ENCODE measurements at places on chromosomes 1 and 21. TPM values are rescaled to one million over a fixed set of nuclear protein-coding genes. Genes with fewer than 3 reads are reported as not detected.

TNNI3K gene
- 0.67 TPM for total RNA-seq

KRTAP12-2 gene
- total RNA-seq: not detected

HEYL gene
- not detected for total RNA-seq

KRTAP19-4 gene
- not detected for total RNA-seq

DCDC2B gene
- total RNA-seq: 0.22 TPM

S100A7A gene
- total RNA-seq: not detected

C8A gene
- not detected for total RNA-seq

VWA5B1 gene
- total RNA-seq: not detected

HES3 gene
- total RNA-seq: not detected

GNB1 gene
- total RNA-seq: 353 TPM

BRINP3 gene
- not detected for total RNA-seq

NBPF12 gene
- 22.9 TPM for total RNA-seq

RCC2 gene
- total RNA-seq: 106 TPM

VAMP4 gene
- total RNA-seq: 20.8 TPM

DNA sequence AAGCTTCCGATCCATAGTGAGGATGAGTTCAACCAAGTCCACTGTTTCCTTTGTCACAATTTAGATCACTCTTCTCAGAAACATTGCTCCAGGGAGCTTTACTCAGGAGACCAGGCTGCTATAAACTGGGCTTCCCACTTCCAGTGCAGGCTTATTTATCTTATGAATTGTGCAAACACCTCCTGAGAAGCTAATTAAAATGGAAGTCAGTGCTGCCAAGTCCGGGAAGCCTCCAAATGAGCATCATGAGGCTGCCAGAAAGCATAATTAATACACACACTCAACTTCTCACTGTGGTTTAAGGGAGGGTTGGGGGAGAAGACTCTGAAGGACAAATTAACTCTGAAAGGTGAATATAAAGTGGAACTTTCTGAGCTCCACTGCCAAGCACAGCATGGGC, 145.0 kb upstream of the SGIP1 start:
- DNase-seq: no peak

GRCh38 chr1:28775121-28775942, 36.6 kb upstream of the OPRD1 start:
- DNase-seq: peak; percentile 78

- no peak for DNase-seq
Observed at GRCh38 chr21:41630917-41631316, 123.0 kb upstream of the TMPRSS2 start.

DNA sequence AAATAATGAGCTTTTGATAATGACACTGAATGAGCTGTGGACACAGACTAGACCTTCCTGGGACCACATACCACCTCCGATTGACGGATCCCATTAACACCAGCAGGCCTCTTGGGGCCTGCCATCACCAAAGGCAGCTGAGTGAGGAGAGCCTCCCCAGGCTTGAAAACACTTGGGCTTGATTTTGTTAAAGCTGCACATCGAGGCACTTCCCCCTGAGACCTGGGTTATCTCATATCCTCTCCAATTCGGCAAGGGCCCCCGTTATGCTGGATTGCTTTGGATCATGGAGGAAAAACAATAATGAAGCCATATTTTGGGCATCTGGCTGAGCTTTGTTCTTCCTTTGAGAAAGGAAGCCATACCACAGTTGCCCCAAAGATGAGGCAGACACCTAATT, 143.0 kb downstream of the AJAP1 start:
- no peak for DNase-seq

- no peak for DNase-seq
Observed at GRCh38 chr21:45093035-45093532, 18.7 kb downstream of the ADARB1 start.

DNA sequence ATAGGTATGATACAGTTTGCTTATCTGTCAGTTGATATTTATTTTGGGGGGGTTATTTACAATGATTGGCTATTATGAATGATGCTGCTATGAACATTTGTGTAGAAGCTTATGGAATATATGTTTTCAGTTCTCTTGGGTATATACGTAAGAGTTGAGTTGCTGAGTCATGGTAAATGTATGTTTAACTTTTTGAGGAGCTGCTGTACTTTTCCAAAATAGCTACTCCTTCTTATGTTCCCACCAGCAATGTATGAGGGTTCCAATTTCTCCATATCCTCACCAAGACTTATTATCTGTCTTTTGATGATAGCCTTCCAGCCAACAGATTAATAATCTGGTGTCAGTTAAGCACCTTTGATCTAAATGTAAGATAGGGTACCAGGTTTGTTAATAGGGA, 11.9 kb downstream of the SOAT1 start:
- no peak for DNase-seq

DNA sequence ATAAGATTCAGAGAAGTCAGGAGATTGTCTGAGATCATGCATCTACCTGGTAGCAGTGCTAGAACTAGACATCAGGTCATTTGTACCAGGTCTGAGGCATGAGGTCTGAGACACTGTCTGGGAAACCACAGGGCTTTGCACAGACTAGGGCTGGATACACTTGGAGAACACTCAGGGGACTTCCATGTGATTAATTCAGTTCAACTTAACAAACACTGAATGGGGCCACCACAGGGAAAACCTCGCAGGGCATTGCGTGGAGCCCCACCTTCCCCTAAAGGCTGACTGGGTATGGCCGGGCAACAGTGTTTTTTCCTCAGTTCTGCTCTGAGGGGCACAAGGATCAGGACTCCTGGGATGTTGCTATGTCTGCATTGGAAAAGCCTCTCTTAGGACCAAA, 86.5 kb upstream of the WARS2 start:
- no peak for DNase-seq

DNA sequence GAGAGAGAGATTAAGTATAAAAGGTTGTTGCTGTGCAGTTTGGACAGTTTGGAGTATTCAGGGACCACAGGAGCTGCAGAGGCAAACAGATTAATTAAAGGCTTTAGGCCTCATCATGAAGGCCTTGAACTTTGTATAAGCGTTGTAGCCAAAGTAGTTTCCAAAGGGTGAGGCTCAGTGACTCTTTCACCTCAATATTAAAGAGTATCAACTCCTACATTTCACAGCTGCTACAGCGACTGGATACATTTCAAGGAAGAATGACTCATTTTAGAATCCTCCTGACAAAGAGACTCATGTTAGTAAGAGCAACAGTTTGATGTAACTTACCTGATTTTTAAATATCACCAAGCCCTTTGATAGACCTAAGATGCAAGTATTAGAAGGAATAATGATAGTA, 355.5 kb downstream of the HLX start:
- no peak for DNase-seq

- no peak for DNase-seq
Observed at GRCh38 chr1:163770265-163770664, 448.5 kb downstream of the NUF2 start.

DNA sequence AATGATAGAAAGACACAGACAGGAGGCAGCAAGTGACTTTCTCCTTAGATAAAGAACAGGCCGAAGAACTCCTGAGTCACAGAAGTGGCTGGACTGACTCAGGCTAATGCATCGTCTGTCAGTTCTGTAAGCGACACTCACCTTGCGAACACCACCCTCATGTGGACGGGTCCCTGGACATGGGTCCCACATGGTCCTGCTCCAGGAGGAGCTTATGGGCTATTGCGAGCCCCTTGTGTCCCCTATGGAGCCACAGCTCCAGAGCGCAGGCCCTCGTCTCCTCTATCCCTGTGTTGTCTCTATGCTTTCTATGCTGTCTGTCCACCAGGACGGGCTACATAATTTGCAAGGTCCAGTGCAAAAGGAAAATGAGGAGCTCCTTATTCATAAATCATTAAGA, 85.8 kb downstream of the TRABD2B start:
- no peak for DNase-seq

DNA sequence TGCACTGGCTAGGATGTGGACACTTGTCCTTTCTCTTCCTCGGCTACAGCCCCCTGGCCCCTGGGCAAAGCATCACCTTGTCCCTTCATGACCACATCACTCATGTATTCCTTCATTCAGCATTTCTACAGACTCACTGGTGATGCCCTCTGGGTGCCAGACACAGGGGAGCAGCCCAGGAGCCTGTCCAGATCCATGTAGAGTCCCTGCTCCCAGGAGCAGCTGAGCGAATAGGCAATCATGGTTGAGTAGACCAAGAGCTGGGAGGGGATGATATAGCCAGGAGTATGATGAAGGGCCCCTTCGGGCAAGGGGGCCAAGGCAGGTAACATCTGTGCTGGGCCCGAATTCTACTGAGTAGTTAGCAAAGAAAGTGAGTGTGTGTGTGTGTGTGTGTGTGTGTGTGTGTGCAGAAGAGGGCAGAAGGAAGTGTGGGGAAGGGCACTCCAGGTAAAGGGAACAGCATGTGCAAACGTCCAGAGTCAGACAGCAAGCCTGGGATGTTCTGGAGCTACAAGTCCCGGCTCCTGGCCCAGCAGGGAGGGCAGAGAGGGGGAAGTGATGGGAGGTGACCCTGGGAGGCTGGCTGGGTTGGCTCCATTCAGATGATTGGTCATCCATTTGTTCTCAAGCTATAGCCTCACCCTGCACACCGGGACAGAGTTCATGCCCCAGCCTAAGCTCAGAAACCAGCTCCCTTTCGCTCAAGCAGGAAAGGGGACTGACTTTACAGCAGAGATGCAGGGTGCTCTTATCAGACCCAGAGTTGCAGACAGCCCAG, 21.0 kb upstream of the PIK3CD start:
- DNase-seq: peak; percentile 51

DNA sequence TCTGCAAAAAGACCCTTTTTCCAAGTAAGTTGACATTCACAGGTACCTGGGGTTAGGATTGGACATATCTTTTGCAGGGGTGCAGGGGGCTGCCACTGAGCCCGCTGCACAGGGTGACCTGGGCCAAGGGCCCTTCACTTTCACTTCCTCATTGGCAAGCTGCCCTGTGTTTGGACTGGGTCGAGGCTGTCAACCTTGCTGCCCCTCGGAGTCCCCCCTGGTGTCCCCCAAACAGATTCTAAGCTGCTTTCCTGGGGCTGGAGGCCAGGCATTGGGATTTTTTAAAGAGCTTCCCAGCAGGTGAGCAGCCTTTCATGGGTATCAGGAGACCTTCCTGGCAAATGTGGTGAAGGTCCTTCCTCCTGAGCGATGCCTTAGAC, 7.9 kb upstream of the UMODL1 start:
- DNase-seq: peak; percentile 48

- DNase-seq: no peak
Observed at GRCh38 chr1:53246261-53247134, 8.2 kb upstream of the MAGOH start.

- DNase-seq: no peak
Observed at GRCh38 chr1:182149411-182149965, 88.0 kb upstream of the ZNF648 start.

- DNase-seq: no peak
Observed at GRCh38 chr1:236864996-236865817, 70.1 kb downstream of the MTR start.

- no peak for DNase-seq
Observed at GRCh38 chr21:25788677-25789076, 53.9 kb downstream of the GABPA start.

- no peak for DNase-seq
Observed at GRCh38 chr21:22476214-22476613, 1478.0 kb downstream of the NCAM2 start.

- DNase-seq: no peak
Observed at GRCh38 chr1:36508257-36508656, 25.5 kb upstream of the CSF3R start.

- DNase-seq: no peak
Observed at GRCh38 chr21:45411810-45412206, 6.8 kb downstream of the COL18A1 start.

DNA sequence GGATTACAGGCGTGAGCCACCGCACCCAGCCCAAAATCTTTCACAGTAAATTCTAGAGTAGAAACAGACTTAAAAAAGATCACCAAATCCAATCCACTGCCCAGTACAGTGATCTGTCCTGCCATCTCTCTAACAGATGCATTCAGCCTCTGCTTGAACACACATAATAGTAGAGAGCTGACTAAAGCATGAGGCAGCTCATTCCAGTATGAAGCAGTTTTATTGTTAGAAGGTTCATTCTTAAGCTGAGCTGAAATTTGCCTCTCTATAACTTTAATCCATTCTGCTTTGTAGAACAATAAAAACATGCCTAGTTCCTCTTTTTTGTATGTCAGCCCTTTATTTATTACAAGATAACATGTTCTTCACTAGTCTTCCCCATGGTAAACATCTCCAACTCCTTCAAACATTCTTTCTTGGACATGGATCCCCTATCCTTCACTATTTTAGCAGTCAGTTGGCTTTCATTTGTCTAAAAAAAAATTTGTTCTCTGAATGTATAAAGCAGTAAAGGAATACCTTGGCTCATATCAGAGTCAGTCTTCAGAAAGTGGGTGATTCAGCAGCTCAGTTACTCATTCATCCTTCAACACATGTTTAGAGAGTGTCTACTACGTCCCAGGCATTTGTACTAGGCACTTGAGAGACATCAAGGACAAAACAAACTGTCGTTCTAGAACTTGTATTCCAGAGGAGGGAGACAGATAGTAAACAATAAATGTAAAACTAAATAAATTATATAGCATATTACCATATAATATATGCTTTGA, 10.7 kb upstream of the PTBP2 start:
- DNase-seq: no peak

GRCh38 chr1:173758980-173759379, 44.2 kb downstream of the KLHL20 start:
- no peak for DNase-seq

- no peak for DNase-seq
Observed at GRCh38 chr1:184023171-184023570, 14.4 kb downstream of the COLGALT2 start.

- DNase-seq: peak; percentile 34
Observed at GRCh38 chr1:223364685-223365382, 858 bp upstream of the SUSD4 start.

DNA sequence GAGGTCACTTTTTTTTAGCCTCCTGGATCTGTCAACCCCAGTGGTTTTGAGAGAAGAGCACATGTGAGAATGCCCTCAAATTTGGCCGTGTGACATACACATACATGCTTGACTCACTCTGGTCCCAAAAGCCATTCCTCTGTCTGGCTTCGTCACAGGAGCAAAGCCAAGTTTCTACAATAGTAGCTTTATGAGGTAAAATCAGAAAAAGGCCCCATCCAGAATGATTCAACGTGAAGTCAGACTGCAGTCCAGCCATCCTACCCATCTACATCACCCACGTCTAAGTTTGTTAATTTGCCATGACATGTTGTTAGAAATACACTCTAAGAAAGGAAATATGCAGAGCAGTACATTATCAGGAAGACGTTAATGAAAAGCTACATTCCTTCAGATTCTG, 245.2 kb downstream of the SDCCAG8 start:
- DNase-seq: no peak

DNA sequence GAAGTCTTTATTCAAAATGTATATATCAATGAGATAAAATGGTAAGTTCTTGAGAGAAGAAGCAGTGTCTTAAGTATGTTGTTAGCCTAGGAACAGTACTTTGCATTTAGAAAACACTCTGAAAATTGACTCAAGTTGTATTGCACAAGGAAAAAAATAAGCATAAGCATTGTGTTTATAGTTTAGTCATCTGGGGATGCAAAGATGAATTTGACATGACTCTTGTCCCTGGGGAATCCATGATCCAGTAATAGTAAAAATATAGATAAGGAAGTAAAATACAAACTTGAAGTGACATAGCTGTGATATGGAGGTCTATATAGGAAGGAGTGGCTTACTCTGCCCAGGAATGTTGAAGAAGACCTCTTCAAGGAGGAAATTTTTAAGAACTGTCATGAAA, 185.0 kb upstream of the PTBP2 start:
- no peak for DNase-seq

All from activated naive CD8-positive, alpha-beta T cell treated with anti-CD3 and anti-CD28 coated beads, Interleukin-2, amount 10 ng/mL, durations not matched to agents 7 days and 5 days (primary cell).